Esophagus mucosa (tissue), 1 donor: ENCODE measurements at places on chromosomes 6 and 20. TPM values are rescaled to one million over a fixed set of nuclear protein-coding genes. Genes with fewer than 3 reads are reported as not detected.
A peak's percentile ranks its signal among the peaks of the same experiment; 100 is the strongest.

DNA sequence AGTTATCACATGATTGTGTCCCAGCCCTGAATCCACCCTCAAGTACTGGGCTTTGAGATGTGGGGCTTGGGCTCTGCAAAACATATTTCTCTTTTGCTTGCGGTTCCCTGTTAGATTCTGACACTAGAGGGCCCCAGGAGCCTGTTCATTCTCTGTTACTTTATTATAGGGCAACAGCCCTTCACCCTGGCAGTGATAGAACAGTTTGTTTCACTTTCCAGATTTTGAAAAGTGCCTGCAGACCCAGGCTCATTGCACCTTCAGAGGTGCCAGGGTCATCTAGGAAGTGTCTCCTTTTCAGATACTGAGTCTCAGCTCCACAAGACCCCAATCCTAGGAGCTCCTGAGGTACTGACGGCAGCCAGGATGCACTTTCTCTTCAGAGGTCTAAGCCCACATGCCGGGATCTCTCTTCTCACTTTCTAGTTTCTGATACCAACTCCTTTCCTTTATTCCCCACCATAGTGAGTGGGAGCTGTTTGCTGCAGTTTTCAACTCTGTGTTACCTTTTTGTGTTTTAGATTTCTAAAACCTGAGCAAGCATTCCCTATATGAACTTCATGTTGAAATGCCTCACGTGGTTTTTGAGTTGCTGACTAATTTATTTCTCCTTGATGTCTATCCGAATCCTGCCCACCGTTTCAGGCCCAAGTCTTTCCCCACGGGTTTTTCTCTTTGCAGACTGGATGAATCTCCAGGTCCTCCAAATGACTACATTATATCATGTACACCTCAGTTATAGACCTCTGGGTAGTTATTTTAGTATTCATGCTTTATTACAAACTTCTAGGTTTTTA lies 10.9 kb downstream of the ABT1 start:
- peak; percentile 65 for ATAC-seq

DNA sequence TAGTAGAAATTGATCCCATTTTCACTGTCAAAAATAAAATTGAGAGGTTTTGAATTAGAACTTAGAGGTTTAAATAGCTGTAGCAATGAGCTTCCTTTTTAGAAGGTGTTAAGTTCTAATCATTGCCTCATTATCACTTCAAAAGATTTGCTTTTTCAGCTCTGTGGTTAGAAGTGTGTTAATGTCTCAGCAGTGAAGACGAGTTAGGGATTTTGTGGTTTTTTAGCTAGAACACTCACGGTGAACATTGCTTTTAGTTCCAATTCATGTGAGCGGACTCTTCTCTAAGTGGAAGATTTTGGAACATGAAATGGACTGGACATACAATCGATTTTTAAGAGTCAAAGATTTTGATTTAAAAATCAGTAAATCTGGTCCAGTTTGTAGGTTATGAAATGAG lies 12.7 kb upstream of the IFNGR1 start:
- ATAC-seq = no peak

DNA sequence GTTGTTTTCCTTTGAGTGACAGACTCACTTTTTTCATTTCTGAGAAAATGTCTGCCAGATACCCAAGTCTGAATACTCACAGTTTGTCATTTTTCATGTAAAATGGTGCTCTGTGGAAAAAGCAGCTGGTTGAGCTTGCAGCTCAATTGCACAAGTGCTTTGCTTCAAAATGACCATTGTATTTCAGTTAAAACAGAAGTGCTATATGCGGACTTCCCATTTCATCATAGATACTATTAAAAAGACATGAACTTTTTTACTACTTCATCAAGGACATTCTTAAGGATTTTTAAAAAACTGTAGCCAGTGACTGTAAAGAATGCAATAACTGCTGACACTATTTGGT lies 61.5 kb downstream of the KCNS1 start:
- ATAC-seq = no peak

DNA sequence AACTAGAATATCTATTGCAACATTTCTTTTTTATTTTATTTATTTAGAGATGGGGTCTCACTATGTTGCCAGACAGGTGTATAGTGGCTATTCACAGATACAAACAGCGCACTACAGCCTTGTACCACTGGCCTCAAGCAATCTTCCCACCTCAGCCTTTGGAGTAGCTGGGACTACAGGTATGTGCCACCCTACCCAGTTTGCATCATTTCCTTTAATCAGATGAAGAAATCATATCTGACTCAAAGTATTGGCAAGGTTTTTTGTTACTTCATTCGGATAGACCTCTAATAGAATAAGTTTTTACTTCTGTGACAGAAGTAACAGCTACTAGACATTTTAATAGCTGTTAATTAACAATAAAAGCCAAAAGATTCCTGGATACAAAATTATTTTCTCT lies 153.9 kb downstream of the CDK19 start:
- peak; percentile 57 for ATAC-seq

GRCh38 chr6:140499607-140500006 lies 1125.2 kb upstream of the CITED2 start:
- no peak for ATAC-seq

Gene ALDH5A1
- 13.4 TPM for total RNA-seq

Gene PRL
- total RNA-seq = not detected

Gene IFT52
- total RNA-seq = 15.3 TPM
